ENCODE measurements at places on chromosomes 16 and 17.
A peak's percentile ranks its signal among the peaks of the same experiment; 100 is the strongest.

DNA sequence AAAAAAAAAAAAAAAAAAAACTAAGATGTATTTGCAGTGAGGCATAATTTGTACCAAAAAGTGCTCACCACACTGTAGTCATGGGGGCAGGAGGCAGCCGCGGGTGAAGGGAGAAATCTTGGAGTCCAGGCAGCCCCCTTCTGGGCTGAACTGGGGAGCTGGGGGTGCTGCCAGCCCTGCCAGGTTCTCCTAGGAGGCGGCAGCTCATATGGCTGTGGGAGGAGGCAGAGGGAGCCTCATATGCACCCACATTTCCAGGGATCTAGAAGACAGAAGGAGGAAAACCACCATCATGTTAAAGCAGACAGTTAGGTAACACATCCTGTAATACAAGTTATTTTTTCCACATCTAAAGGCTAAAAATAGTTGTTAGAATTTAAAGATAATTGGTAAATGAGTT, 16.3 kb downstream of the MAPT start:
- no peak for DNase-seq

DNA sequence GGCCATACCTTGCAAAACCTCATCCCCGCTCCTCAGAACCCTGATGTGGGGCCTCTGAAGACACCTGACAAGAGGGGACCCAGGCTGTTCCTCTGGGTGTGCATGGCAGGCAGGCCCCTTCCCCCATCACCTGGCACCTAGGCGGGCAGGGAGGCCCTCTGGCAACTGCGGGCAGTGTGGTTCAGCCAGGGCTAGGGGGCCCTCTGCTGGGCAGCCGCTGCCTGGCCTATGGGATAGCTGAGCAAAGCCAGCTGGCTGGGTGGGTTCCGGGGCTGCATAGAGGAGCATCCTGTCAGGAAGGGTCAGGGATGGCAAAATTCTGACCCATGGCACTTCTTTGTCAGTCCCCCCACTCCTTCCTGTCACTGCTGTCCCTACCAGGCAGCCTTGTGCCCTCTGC, 228.7 kb upstream of the ASIC2 start:
- peak; percentile 15 for DNase-seq

GRCh38 chr17:37802712-37803416, 58.0 kb upstream of the HNF1B start:
- DNase-seq: no peak

DNA sequence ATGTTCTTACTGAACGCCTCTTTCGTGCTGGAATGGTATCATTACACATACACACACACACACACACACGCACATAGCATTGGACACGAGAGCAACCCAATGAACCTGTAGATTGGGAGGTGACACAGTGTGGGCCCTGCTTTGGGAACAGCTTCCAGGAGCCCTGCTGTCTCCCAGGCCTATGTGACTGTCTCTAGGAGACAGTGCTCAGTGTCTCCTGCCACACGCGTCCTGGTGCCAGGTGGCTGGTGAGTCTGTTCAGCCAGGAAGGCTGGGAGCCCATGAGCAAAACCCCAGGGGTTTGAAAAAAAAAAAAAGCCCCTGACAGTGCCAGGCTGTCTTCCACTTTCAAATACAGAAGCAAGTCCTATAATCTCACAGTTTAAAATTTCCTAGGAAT, 2.4 kb upstream of the SPOP start:
- no peak for DNase-seq

GRCh38 chr17:72171703-72172667, 51.2 kb downstream of the SOX9 start:
- no peak for DNase-seq

GRCh38 chr16:55081622-55082590, 151.2 kb downstream of the IRX5 start:
- no peak for DNase-seq

DNA sequence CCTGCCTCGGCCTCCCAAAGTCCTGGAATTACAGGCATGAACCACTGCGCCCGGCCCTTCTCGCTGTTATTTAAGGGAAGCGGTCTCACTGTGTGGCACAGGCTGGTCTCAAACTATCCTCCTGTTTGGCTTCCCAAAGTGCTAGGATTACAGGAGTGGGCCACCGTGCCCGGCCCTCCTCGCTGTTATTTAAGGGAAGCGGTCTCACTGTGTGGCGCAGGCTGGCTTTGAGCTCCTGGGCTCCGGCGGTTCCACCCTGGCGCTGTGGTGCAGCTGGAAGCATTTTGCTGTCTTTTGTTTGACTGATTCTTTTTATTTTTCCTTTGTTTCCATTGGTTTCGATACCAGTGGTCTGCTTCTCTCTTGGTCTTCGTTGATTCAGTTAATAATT, 40.7 kb downstream of the FOXK2 start:
- no peak for DNase-seq

GRCh38 chr16:48559462-48560211, 50.3 kb downstream of the N4BP1 start:
- no peak for DNase-seq

- DNase-seq: no peak
Measured at GRCh38 chr16:75996491-75996890, 270.2 kb upstream of the CPHXL start.

- DNase-seq: no peak
Measured at GRCh38 chr17:30165960-30166359, 49.3 kb downstream of the NSRP1 start.

- no peak for DNase-seq
Measured at GRCh38 chr17:48251950-48252349, 144.4 kb downstream of the SNX11 start.

DNA sequence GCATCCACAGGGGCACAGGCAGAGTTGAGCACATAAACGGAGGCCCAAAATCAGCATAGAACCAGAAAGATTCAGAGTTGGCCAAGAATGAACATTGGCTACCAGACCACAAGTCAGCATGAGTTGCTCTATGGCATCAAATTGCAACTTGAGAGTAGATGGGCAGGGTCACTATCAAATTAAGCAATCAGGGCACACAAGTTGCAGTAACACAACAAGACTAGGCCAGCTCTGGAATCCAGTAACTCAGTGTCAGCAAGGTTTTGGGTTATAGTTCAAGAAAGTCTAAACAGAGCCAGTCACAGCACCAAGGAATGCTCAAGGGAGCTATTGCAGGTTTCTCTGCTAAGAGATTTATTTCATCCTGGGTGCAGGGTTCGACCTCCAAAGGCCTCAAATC, 12.9 kb downstream of the G6PC1 start:
- DNase-seq: no peak

- no peak for DNase-seq
Measured at GRCh38 chr16:20894388-20894787, 5.8 kb downstream of the DCUN1D3 start.

DNA sequence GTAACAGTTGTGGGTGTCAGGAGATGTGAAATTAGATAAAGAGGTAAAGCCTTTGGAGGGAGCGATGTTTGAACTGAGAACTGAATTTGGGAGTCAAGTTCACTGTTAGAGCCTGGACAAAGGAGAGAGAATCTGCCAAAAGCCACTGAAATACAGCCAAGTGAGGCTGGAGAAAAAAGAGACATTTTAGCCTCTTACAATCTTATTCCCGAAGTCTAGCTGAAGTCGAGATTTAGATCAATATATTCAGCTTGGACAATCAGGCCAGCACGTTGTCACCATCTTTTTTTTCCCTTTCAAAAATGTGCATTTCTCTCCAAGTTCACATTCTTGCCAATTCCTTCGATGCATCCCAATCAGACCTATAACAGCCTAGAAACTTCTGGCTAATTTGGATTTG, 312.2 kb downstream of the RBFOX1 start:
- DNase-seq: no peak

GRCh38 chr16:81994485-81994884, 16.8 kb downstream of the SDR42E1 start:
- peak; percentile 26 for DNase-seq
